ENCODE measurements at places on chromosomes 12 and 14. TPM values are rescaled to one million over a fixed set of nuclear protein-coding genes. Genes with fewer than 3 reads are reported as not detected.

- no peaks in the 10 kb centered on the region for H3K27me3 ChIP-seq
- no peak for DNase-seq
- H3K4me1 ChIP-seq, result no peaks in the 10 kb centered on the region
- H3K4me3 ChIP-seq, result no peak overlapping the region
- no peak overlapping the region for H3K27ac ChIP-seq
These were observed 358.1 kb downstream of the ADGRD1 start for GRCh38 chr12:131311764-131312163.

ADCY6 gene
- 35.1 TPM for polyA plus RNA-seq

CCND2 gene
- polyA plus RNA-seq, result 1.1 TPM

DNA sequence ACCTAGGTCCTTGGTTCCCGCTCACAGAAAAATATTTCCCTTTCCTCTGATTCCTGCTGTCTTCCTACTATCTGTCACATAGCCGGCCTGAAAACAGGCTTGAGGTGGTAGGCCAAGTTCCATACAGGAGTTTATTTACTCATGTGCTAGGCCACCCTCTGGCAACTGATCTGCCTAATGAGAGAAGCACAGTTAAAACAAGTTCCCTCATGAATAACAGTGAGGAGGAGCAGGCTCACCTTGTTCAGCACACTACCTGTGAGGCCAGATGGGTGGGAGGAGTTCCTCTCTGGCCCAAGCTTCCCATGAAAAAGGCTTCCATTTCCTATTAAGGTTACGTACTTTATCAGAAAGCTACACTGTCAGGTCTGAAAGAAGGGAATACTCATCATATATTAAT lies 206.0 kb downstream of the MYRFL start:
- H3K27me3 ChIP-seq, result no peaks in the 10 kb centered on the region
- no peaks in the 10 kb centered on the region for H3K36me3 ChIP-seq
- H3K27ac ChIP-seq, result no peak overlapping the region
- no peaks in the 10 kb centered on the region for H3K4me1 ChIP-seq
- no peak overlapping the region for H3K4me3 ChIP-seq
- DNase-seq, result no peak

DNA sequence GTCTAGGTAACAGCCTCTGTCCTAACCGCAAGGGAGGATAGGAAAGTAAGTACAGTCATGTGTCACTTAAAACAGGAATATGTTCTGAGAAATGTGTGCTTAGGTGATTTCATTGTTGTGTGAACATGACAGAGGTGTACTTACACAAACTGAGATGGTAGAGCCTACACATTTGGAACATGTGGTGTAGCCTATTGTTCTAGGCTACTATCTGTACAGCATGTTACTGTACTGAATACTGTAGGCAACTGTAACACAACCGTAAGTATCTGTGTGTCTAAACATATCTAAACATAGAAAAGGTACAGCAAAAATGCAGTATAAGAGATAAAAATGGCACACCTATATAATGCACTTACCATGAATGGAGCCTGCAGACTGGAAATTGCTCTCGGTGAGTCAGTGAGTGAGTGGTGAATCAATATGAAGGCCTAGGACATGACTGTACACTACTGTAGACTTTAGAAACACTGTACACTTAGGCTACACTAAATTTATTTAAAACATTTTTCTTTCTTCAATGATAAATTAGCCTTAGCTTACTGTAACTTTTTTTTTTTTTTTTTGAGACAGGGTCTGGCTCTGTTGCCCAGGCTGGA lies 13.2 kb upstream of the MDM2 start:
- no peak overlapping the region for H3K4me3 ChIP-seq
- H3K27ac ChIP-seq, result peak overlapping the region; percentile 37
- H3K36me3 ChIP-seq, result no peaks in the 10 kb centered on the region
- no peaks in the 10 kb centered on the region for H3K4me1 ChIP-seq
- DNase-seq, result peak; percentile 86

GRCh38 chr12:107033758-107034739 lies 47.1 kb upstream of the MTERF2 start:
- no peak for DNase-seq
- no peaks in the 10 kb centered on the region for H3K36me3 ChIP-seq
- no peaks in the 10 kb centered on the region for H3K27me3 ChIP-seq
- H3K4me3 ChIP-seq, result no peak overlapping the region

DNA sequence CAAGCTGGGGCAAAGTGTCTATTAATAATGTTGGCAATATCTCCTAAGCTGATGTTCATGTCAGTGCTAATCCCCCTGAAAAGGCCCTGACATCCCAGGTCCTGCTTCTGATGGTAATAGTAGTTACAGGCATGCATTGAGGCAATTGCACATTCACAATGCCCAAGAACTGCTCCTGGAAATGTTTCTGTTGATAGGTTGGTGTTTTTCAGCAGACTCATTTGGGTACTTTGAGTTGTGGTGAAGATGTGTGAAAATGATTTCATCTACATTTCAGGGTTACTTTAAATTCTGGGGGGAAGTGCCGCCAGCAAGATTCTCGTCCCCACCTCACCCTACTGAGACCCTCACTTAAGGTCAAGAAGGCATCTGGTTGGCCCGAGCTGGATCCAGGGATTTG lies 92.9 kb downstream of the BBS10 start:
- H3K27ac ChIP-seq, result no peak overlapping the region
- no peak overlapping the region for H3K4me3 ChIP-seq
- no peaks in the 10 kb centered on the region for H3K27me3 ChIP-seq
- no peaks in the 10 kb centered on the region for H3K36me3 ChIP-seq

GDF3 gene
- not detected for polyA plus RNA-seq

DNA sequence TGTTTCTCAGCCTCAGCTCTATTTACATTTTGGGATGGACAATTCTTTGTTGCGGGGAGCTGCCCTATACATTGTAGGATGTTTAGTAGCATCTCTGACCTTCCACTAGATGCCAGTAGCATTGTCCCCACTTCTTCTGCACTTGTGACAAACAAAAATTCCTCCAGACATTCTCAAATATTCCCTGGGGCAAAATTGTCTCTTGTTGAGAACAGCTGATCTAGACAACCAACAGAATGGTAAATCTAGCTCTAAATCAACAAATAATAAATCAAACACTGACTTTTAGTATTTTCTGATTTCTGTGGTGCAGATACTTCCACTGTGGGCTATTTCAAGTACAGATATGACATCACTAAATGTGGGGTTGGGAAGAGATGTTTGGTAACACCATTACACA lies 60.7 kb downstream of the MSRB3 start:
- H3K36me3 ChIP-seq, result no peaks in the 10 kb centered on the region
- no peak overlapping the region for H3K4me3 ChIP-seq
- H3K27me3 ChIP-seq, result no peaks in the 10 kb centered on the region
- peaks cover 8% of the 10 kb centered on the region for H3K4me1 ChIP-seq
- no peak for DNase-seq

PPM1H gene
- polyA plus RNA-seq, result 0.14 TPM

REP15 gene
- polyA plus RNA-seq, result 0.48 TPM

DNA sequence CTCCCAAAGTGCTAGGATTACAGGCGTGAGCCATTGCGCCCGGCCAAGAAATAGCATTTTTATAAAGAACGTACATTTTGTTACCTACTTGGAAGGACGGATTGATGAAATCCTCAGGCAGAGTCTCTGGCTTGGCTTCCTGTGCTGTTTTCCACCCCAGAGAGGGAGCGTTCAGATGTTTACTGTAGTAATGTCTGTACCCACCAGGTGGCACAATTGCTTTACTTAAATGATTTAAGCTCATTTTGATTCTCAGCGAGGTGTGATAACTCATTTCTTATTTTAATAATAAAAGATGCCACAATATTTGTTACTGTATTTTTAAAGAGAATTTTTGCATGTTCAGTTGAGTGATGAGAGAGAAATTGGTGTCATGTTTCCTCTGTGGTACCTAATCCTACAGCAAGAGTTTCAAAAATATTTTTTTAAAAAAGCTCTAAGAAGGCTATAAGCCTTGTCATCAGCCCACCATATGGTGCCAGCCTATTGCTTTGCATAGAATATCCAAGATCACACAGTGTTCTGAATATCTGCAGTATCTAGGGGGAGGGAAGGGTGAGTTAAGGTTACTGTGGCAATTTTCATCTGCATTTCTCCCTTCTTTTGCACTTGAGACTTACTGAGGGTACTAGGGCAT lies 82.6 kb upstream of the TRAF3 start:
- H3K27me3 ChIP-seq, result no peaks in the 10 kb centered on the region
- H3K4me1 ChIP-seq, result no peaks in the 10 kb centered on the region
- no peak overlapping the region for H3K27ac ChIP-seq
- H3K36me3 ChIP-seq, result no peaks in the 10 kb centered on the region
- no peak overlapping the region for H3K4me3 ChIP-seq
- DNase-seq, result peak; percentile 73

GRCh38 chr12:27585739-27586265 lies 61.8 kb downstream of the PPFIBP1 start:
- H3K4me3 ChIP-seq, result no peak overlapping the region
- no peaks in the 10 kb centered on the region for H3K27me3 ChIP-seq
- DNase-seq, result no peak
- H3K36me3 ChIP-seq, result peaks cover 6% of the 10 kb centered on the region
- H3K4me1 ChIP-seq, result peaks cover 8% of the 10 kb centered on the region
- no peak overlapping the region for H3K27ac ChIP-seq

DNA sequence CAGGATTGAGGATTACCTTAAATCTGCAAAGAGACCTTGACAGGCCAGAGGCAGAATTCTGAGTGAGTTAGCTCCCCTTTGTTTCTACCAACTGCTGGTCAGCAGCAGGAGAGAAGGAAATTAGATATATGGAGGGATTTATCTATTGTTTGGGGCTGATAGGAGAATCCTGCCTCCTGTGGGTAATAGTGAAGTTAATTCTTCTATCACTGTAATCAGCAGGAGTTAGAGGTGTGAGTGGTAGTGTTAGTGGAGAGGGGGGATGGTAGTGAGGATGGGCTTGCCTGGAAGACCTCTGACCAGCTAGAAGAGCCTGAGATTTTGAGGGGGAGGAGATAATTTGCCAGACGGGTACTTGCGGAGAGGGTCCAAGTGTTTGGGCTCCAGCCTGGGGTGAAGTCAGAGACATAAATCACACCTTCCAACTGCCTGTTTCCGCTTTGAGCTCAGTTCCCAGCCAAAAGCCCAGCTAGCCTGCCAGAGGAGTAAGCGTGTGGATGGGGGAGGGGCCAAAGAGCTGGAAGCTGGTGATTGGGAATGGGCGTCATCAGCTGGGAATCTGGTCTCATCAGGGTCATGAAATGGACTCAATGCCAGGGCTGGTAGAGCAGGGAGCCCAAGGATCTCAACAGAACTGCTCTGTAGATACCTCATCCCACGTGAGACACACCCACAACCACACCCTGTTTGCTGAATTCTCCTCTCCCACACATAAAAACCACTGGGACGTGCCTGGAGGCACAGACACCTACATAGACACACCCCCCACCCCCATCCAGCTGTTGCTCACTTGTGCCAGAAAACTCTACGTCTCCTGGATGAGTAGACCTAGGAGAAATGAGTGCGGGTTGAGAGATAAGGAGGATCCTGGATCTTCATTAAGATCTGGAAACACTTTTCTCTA lies 13.1 kb upstream of the ITGA5 start:
- peaks cover 22% of the 10 kb centered on the region for H3K4me1 ChIP-seq
- no peaks in the 10 kb centered on the region for H3K27me3 ChIP-seq
- no peak overlapping the region for H3K4me3 ChIP-seq
- peak; percentile 80 for DNase-seq
- no peaks in the 10 kb centered on the region for H3K36me3 ChIP-seq

- H3K36me3 ChIP-seq, result no peaks in the 10 kb centered on the region
- no peaks in the 10 kb centered on the region for H3K4me1 ChIP-seq
- no peak overlapping the region for H3K4me3 ChIP-seq
- H3K27ac ChIP-seq, result no peak overlapping the region
These were observed 8.3 kb downstream of the MGAT4C start for GRCh38 chr12:86247871-86248270.

- H3K4me1 ChIP-seq, result no peaks in the 10 kb centered on the region
- no peak for DNase-seq
- no peak overlapping the region for H3K27ac ChIP-seq
- H3K36me3 ChIP-seq, result no peaks in the 10 kb centered on the region
These were observed 248.5 kb upstream of the FBXO33 start for GRCh38 chr14:39680777-39681176.

PTCSC3 gene
- polyA plus RNA-seq, result not detected

- peaks cover 17% of the 10 kb centered on the region for H3K27me3 ChIP-seq
- H3K36me3 ChIP-seq, result no peaks in the 10 kb centered on the region
- H3K27ac ChIP-seq, result no peak overlapping the region
- H3K4me3 ChIP-seq, result no peak overlapping the region
These were observed 6.0 kb downstream of the PLA2G1B start for GRCh38 chr12:120321382-120322202.

DNA sequence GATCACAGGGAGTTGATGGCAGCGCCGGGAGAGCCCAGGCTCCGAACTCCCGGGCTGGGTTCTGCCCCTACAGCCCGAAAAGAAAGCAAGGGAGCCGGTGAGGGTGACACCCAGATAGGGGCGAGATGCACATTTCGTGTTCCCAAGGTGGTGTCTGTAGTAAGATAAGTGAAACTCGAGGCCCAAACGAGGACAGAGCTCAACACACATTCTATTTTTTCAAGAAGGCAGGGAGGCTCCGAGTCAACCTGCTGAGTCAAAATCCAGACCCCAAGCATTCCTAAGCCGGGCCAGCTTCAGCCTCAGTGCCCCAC lies 24.2 kb upstream of the YY1 start:
- no peak overlapping the region for H3K27ac ChIP-seq
- no peaks in the 10 kb centered on the region for H3K36me3 ChIP-seq

DNA sequence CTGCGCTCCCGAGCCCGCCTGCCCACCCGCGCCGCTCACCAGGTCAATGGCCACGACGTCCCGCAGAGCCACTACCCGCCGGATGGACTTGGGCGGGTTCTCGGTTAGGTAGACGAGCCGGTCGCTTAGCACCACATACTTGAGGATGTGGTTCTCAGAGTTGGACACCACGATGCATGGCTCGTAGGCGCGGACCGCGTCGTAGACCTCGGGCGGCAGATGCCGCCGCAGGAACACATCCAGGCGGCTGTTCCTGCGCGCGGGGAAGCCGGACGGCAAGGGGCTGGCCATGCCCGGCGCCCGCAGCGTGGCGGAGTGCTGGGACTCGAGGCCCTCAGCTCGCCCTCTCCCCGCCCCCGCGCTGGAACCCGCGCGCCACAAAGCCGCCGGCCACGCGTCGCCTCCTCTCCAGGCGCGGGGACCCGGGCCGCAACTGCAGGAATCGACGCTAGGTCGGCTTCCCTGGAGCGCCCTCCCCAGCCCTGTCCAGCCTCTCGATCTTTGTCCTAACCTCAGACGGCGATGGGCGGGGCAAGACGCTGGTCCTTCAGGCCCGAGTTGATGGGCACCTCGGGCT lies at the start of gene C12orf56:
TSS of gene C12orf56 (minus strand) at position 484 of the 577 bp plus-strand sequence. CDS start at position 291, 193 bp downstream.
- H3K4me3 ChIP-seq, result peak within 1 kb of the TSS; percentile 48
- no peaks in the 10 kb centered on the region for H3K36me3 ChIP-seq
- H3K27me3 ChIP-seq, result peaks cover 6% of the 10 kb centered on the region
- DNase-seq, result no peak

NFATC4 gene
- 35.8 TPM for polyA plus RNA-seq

DPPA3 gene
- polyA plus RNA-seq, result not detected

APOLD1 gene
- polyA plus RNA-seq, result 2.4 TPM

RHEBL1 gene
- 0.62 TPM for polyA plus RNA-seq

Measured in IMR-90 (cell line).